ENCODE measurements at places on chromosomes 4 and X.

- DNase-seq, result no peak
These were observed 84.1 kb downstream of the NHS start for GRCh38 chrX:17459008-17459611.

- no peak for DNase-seq
These were observed 7.6 kb upstream of the SOWAHB start for GRCh38 chr4:76905521-76905920.

GRCh38 chrX:39890807-39891206, 207.0 kb downstream of the BCOR start:
- no peak for DNase-seq

GRCh38 chrX:45515262-45516215, 314.9 kb upstream of the DIPK2B start:
- peak; percentile 33 for DNase-seq

- no peak for DNase-seq
These were observed 332.1 kb downstream of the ASMT start for GRCh38 chrX:1946974-1947373.

- DNase-seq, result no peak
These were observed 14.0 kb upstream of the UBA6 start for GRCh38 chr4:67714955-67715354.

- no peak for DNase-seq
These were observed 2.5 kb downstream of the SPIN2A start for GRCh38 chrX:57134702-57135101.

- no peak for DNase-seq
These were observed 25.9 kb downstream of the C4orf50 start for GRCh38 chr4:5992171-5992827.

DNA sequence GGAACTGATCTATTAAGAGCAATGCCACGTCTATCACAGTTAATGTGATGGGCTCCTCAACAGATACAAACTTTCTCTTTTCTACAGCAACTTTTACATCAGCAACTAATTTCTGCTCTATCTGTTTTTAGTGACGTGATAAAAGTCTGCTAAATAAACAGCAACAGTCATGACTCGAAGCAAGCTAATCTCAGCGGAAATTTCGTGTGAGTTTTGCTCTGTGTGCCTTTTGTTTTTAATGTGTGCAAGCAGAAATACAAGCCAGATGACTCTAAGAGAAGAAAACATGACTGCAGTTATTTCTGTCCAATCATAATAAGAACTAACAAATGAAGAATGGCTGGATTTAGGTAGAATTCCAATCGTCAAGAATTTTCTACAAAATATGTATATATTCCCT, 214.3 kb downstream of the LDB2 start:
- no peak for DNase-seq

GRCh38 chrX:18682979-18683387, 11.1 kb upstream of the RS1 start:
- DNase-seq, result no peak

- no peak for DNase-seq
These were observed 14.9 kb upstream of the EXOSC9 start for GRCh38 chr4:121786221-121786620.

DNA sequence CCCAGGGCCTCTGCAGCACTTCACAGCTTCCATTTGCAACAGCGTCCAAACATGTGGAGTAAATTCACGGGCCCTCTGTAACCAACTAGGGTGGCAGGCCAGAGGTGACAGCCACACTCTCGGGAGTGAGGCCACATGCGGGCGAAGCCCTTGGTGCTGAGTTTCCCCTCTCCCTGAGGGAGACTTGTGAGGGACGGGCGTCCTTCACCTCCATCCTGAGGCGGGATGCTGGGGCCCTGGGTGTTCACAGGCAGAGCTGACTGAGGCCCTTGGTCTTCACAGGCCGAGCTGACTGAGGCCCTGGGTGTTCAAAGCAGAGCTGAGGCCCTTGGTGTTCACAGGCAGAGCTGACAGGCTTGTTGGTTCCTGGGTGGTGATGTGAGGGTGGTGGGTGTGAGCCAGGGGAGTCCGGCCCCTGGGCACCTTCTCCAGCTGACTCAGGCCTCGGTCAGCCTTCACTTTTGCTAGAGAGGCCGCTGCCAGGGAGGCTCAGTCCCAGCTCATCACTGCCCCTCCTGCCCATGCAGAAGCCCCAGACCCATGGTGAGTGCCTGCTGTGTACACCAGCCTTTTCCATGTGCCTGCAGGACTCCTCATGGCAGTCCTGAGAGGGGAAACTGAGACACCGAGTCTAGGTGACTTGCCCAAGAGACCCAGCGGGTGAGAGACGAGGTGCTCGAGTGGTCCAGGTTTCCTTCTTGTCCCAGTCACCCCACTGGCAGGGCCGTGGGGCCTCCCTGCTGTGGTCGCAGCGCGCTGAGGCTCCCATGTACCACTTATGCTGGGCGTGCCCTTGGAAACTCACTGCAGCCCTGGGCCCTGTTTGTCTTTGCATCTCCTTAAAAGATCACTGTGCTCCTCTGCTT, 8.5 kb downstream of the WFS1 start:
- DNase-seq, result no peak

DNA sequence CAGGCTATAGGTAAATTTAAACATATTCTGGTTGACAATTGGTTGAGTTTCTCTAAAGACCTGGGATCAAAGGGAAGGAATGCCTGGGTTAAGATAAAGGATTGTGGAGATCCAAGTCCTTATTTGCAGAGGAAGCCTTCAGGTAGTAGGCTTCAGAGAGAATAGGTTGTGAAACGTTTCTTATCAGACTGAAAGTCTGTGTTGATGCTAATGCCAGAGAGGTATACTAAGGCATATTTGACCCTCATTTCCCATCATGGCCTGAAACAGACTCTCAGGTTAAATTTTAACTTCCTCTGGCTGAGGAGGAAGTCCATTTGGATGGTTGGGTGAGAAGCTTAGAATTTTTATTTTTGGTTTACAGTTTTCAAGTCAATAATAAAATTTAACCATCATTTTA, 48.1 kb downstream of the UGT2A2 start:
- no peak for DNase-seq

- DNase-seq, result no peak
These were observed 148.0 kb upstream of the STX18 start for GRCh38 chr4:4689694-4690440.

DNA sequence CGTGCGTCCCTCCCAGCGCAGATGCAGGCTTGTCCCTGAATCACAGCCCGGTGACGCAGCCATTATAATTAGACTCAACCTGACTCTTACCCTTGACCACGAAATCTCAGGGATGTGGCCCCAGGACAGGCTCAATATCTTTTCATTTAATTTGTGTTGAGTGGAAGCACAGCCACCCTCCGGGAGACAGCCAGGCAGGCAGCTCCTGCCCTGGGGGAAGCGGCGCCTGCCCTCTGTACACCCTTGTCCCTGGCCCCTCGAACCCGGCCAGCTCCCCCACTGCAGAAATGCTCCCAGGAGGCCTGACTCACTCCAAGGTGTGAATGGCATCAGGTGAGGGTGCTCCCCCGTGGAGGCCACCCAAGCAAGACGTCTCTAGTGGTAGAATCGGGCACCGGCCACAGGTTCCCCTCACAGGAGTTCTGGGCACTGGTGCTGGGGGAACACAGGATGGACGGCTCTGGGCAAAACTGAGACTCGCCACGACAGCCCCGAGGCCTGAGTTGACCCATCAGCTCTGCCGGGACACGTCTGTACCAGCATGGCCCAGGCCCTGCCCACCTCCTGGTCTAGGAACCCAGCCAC, 2.7 kb downstream of the CPLX1 start:
- no peak for DNase-seq

GRCh38 chrX:39613997-39614679, 483.6 kb downstream of the BCOR start:
- peak; percentile 8 for DNase-seq

DNA sequence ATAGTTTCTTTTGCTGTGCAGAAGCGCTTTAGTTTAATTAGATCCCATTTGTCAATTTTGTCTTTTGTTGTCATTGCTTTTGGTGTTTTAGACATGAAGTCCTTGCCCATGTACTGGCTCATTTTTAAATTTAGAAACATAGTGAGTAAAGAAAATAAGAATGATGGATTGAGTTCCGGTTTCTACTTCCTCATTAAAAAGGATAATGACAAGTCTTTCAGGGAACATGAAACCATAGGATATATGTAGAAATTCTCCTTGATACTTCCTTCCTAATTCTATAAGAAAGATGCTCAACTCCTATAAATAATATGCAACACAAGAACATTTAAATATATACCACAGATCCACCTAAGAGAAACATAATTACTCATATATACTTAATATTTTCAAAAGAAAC, 240.9 kb downstream of the BANK1 start:
- DNase-seq, result no peak

GRCh38 chr4:89708903-89709421, 128.0 kb downstream of the SNCA start:
- no peak for DNase-seq

DNA sequence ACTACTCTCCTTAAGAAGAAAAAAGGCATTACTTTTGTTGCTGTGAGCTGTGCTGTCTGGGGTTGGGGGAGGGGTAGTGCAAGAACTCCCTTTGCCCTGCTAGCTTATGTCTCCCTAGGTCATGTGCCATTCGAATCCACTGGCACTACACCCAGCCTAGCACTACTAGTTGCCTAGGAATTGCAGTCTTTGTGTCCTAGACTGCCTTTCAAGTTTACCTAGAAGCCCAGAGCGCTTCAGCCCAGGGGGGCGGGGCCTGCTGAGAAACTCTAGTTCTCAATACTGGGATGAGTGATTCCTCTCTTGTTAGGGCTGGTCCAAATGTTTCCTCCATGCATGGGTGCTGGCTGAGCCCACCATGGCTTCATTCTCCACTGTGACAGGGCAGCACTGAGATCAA, 1011.5 kb downstream of the PCDH19 start:
- DNase-seq, result no peak

DNA sequence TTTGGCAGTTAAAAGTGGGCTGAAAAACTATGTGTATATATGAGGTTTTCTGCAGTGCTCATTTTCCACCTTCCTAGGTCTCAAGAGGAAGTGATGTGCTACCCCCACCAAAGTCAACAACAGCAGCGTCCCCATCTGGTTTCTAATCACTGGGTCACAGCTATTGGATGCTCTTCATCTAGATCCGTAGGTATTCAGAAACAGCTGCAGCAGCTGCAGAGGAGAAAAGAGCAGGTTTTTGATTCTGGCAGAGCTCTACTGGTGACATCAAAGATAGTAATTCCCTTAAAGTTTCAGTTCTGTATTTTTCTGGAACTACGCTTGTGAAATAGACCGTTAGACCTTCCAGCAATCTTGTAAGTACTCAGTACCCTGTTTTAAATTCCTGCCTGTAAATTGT, 5.8 kb upstream of the GUCY2F start:
- DNase-seq, result no peak

- DNase-seq, result no peak
These were observed 23.5 kb upstream of the SPINK2 start for GRCh38 chr4:56844802-56845580.

GRCh38 chr4:160836431-160836830, 1327.4 kb downstream of the FSTL5 start:
- no peak for DNase-seq

- no peak for DNase-seq
These were observed 31.0 kb upstream of the SLC25A4 start for GRCh38 chr4:185112104-185112503.

- no peak for DNase-seq
These were observed 47.5 kb downstream of the PTPN13 start for GRCh38 chr4:86641516-86642090.

GRCh38 chr4:16677001-16677944, 221.2 kb downstream of the LDB2 start:
- DNase-seq, result no peak

DNA sequence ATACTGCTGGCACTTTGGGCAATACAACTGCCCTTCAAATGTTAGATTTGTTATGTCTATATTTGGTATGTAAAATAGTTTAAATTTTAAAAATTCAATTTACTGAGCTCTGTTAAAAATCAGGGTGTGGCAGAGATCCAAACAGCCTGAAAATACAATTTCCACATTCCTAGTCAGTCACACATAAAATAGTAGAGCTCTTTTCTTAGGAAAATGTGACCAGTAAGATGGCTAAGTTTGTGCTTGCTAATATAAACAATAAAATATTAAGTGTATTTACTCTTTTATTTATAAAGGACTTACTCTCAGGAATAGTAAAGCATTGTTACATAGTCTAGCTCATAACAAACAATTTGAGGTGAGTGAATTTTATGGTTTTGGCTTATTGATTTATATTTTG, 200.2 kb downstream of the DKK2 start:
- no peak for DNase-seq

GRCh38 chrX:77771601-77772000, 14.4 kb downstream of the ATRX start:
- no peak for DNase-seq

- no peak for DNase-seq
These were observed 37.7 kb downstream of the SHROOM4 start for GRCh38 chrX:50776248-50776647.

- no peak for DNase-seq
These were observed 35.7 kb downstream of the APBB2 start for GRCh38 chr4:41178372-41179370.

GRCh38 chrX:72479324-72480274, 93.0 kb downstream of the HDAC8 start:
- DNase-seq, result no peak

- no peak for DNase-seq
These were observed 821.0 kb downstream of the C4orf33 start for GRCh38 chr4:129916991-129917390.

DNA sequence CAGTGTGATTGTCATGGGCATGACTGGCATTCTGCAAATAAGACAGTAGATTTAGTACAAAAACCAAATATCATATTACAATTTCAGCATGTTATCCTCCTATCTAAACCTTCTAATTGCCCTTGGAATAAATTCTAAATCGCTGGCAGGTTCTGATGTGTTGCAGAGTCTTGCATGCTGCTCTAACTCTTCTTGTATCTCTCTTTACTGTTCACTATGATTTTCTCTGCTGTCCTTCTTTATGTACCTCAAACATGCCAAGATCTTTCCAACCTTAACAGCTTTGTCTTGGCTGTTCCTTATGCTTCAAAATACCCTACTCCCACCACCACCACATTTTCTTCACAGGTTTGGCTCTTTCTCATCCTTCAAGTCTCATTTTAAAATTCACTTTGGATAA, 43.0 kb upstream of the KCNIP4 start:
- no peak for DNase-seq

DNA sequence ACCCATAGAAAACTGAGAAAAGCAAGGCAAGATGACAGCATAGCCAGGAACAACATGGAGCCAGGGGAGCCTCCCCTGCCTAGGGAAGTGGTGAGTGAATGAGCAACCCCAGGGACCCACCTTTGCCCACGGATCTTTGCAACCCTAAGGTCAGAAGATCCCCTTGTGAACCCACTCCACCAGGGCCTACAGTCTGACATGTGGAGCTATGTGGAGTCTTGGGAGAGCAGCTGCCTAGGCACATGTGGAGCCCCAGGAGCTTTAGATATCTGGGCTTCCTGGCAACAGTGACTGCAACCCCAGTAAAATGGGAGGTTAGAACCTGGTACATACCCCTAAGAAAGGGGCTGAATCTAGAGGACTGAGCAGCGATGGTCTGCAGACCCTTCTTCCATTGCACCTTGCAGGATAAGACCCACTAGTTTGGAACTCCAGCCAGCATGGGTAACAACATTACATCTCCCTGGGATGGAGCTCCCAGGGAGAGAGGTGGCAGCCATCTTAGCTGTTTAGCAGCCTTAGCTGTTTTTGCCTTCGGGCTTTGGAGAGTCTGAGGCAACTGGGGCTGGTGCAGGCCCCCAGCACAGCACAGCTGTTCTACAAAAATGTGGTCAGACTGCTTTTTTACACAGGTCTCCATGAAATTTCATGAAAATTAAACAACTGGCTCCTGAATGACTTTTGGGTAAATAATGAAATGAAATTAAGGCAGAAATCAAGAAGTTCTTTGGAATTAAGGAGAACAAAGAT, 104.7 kb upstream of the TRIM2 start:
- no peak for DNase-seq

All from CD4-positive, alpha-beta T cell treated with Interleukin-15 for 4 hours (primary cell).